T-helper 1 cell (primary cell): ENCODE measurements at places on chromosomes 5 and 9.

- no peak for DNase-seq
These were observed 19.0 kb downstream of the SPDL1 start for GRCh38 chr5:169602535-169602934.

DNA sequence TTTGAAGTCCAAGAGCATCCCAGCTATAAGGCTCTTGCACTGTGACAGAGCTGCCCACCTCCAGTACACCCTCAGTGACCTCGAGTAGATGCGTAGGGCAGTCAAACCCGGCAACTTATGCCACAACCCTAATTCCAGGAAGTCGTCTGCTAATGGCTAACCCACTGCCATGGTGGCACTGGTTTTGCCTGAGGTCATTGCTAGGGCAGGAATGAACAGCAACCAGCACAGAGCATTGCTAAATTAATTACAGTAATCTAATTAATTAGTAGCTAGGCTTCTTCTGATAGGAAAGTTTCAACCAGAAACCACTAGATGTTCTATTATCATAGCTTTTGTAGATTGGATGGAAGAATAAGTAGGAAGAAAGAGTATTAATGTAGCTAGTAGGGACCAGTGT is 122.8 kb downstream of the DPYSL3 start:
- DNase-seq, result no peak

- no peak for DNase-seq
These were observed 220.4 kb downstream of the PARP8 start for GRCh38 chr5:50886657-50887345.

- no peak for DNase-seq
These were observed 12.5 kb downstream of the C1QTNF2 start for GRCh38 chr5:160357861-160358411.

- no peak for DNase-seq
These were observed 32.1 kb downstream of the SNX24 start for GRCh38 chr5:122877518-122877917.

- no peak for DNase-seq
These were observed 137.8 kb downstream of the GADD45G start for GRCh38 chr9:89742660-89743059.

DNA sequence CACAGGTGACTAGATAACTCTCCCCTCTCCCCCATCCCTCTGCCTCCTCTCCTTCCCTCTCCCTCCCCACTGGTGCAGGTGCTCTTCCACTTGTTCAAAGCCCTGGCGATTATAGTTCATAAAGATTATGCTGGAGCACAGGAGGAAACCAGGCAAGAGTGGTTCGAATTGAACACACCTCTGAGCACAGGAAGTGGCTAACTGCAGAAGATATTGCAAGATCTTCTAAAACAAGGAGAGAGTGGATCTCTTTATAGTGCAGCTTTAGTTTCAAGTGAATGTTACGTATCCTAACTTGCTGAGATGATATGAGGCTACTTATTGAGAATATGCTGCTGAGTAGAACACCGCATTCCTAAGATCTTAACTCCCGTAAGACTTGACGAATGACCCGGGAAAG is 178.4 kb downstream of the GOLPH3 start:
- DNase-seq, result no peak

- DNase-seq, result no peak
These were observed 33.7 kb upstream of the CSF1R start for GRCh38 chr5:150120062-150120441.
